NCI-H1048 (cell line): ENCODE measurements at places on chromosomes 6 and 20.
A peak's percentile ranks its signal among the peaks of the same experiment; 100 is the strongest.

DNA sequence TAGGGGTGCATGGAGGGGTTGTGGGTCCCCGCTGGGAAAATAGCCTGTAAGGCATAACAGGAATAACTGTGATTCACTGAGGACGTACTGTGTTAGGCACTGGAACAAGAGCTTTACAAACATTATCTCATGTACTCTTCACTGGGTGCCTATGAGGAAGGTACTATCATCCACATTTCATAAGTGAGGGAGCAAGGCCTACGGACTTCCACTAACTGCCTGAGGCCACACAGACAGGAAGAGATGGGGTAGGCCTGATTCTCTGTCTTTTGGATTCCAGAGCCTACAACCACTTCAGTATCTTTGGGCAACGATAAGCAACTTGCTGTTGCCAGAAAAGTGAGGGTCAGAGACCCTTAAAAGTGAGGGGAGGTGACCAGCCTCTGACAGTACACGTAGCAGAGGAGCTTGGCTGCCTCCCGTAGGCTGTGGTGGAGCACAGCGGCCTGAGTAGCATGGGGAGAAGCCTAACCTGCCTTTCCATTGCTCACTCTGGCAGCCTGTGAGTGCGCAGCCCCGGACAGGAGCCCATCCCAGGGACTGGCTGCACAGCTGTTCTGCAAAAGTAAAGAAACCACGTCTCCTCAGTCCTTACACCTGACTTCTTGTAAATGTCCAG is 30.4 kb downstream of the PSMB1 start:
- no peak for DNase-seq

DNA sequence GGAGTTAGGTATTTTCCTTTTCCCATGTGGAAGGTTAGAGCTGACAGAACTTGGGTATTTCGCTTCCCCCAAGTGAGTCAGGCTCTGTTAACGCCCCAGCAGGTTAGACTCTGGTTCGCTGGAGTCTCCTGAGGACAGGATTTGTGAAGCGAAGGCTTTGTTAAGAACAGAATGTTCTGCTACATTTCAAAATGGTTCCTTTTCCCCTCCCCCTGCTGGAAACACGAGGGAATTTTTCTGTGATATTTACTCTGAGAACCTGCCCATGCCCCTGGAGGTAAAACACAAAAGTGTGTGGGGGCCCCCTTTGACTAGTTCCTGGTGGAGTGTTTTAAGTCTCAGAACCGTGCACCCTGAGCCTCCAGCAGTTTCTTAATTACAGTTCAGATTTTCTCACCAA is 731.4 kb upstream of the CITED2 start:
- DNase-seq = no peak

DNA sequence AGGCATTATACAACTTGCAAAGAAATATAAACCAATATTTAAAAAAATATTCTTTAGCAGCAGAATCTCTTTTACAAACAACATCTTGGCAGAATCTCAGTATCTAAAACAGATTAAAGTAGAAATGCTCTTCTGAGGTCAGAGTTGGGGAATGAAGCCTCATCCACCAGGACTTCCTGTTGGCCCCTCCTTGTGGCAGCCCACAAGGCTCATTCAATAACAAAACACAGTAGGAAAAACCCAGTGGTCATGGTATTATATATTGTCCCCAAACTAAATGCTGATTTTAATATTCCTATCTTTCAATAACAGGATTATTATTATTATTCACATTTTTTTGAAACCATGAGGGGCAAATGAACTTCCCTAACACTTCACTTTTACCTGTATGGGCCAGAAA is 368.6 kb downstream of the BTBD9 start:
- DNase-seq = no peak

- no peak for DNase-seq
Observed at GRCh38 chr6:158142789-158143188, 25.3 kb downstream of the SERAC1 start.

GRCh38 chr6:3592371-3592941 is 135.6 kb upstream of the SLC22A23 start:
- no peak for DNase-seq

DNA sequence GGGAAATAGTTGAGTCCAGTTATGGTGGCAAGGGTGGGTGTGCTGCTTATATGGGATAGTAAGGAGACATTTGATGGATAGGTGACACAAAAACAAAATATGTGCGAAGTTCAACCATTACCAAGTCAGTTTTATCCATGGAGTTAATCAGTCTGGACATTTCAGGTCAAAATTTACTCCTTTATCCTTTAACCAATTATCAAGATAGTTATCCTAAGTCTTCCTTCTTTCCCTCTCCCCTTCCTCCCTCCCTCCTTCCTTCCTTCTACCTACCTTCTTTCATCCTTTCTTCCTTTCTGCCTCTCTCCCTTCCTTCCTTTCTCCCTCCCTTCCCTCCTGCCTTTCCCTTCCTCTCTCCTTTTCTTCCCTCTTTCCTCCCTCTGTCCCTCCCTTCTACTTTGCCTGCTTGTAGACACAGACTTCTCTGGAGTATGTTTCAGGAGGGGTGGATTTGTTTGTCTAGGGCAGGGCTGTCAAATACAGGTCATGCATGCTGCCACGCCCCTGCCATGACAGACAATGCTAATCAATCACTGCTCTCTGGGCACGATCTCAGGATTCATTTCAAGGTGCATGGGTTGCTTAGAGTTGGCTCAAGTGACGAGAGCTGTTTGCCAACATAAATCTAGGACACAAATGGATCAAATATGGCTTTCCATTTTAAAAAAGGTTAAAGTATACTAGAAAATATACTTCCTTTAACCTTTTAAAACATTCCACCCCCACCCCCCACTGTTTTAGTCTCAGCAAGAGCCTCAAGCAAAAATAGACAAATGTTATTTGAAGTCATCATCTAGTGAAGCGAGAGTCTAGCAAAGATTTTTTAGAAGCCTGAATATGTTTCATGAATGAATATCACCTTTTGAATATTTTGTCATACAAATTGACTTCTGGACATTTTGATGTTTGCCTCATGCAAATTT is 281.6 kb upstream of the CITED2 start:
- no peak for DNase-seq

DNA sequence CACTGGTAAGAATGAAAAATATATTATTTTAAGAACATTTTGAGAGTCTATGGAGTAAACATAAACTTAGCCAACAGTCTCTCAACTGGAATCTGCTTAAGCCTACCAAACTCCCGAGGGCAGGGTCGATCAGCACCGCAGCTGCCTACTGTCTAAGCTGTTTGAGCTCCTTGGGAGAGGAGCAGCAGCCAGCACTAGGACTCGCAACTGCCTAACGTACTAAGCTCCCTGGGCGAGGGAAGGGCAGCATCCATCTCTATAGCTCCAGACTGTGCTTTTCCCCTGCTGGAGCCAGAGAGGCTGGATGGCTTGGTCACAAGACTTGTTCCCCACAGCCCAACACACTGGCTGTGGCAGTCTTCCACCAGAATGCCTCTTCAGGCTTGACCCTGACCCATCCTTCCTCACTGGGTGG is 96.4 kb downstream of the MOXD1 start:
- DNase-seq = no peak

DNA sequence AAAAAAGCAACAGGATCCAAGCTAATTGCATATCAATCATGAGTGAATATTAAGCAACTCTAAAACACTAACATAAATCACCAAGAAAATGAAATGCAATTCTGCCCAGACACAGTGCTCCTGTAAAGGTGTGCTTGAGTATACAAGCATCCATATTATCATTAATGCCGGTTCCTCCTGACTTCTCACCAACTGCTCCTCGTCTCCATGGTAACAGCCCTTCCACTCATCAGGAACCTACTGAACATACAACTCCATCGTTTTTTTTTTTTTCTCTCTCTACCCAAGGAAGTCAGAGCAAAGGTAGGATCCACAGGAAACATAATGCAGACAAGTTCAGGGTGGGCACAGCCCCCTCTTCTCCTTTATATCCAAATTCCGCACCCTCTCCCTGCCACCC is 12.4 kb downstream of the GABBR1 start:
- DNase-seq = no peak

GRCh38 chr6:146700078-146700686 is 101.4 kb downstream of the ADGB start:
- DNase-seq = peak; percentile 57

GRCh38 chr6:132666118-132666517 is 7.1 kb upstream of the TAAR1 start:
- no peak for DNase-seq

DNA sequence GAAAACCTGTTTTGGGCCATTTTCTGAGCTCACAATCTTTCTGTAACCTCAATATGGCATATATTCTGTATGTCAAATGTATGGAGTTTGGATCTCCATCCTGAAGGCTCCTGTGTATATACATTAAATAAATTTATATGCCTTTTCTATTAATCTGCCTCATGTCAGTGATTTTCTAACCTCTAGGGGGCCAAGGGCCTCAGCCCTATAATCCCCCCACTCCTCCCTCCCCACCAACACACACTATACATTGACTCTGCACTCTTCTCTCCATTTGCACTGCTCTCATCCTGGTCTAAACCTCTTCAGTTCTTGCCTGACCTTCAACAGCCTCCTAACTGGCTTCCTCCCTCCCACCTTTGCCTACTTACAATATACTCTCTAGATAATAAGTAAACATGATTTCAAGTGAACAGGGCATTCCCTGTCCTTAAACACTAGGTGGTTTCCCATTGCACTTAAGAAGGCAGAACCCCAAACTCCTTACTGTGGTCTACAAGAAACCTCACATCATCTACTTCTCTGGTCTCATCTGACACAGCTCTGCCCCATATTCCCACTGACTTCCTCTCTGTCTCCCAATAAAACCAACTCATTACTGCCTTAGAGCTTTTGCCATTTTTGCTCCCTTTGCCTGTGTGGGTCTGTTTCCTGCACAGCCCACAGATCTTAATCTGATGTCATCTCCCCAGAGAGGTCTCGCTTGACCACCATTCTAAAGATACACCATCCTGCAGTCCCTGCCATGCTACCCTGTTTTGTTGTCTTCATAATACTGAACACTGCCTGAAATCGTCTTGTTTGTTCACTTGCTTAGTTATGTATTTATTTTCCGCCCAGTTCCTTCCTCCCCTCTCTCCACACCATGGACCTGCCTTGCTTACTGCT is 213.7 kb downstream of the SYNE1 start:
- no peak for DNase-seq

DNA sequence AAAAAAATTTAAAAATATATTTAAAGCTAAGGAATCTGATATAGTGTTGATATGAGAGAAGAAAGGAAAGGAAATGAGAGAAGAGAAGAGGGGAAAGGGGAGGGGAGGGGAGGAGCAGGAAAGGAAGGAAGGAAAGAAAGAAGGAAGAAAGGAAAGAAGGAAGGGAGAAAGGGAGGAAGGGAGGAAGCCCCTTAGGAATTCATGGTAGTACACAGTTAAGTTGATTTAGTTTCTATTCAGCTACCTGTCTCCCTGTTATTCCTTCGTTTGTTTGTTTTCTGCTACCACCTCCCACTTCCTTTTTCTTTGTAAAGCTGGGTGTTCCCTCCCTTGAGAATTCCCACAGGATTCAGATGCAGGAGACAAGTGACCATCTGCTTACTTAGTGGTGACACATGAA is 1025.4 kb upstream of the FLRT3 start:
- DNase-seq = no peak

- DNase-seq = no peak
Observed at GRCh38 chr20:9323622-9324021, 190.8 kb upstream of the LAMP5 start.

GRCh38 chr6:152146385-152146784 is 338.9 kb downstream of the ESR1 start:
- DNase-seq = no peak

DNA sequence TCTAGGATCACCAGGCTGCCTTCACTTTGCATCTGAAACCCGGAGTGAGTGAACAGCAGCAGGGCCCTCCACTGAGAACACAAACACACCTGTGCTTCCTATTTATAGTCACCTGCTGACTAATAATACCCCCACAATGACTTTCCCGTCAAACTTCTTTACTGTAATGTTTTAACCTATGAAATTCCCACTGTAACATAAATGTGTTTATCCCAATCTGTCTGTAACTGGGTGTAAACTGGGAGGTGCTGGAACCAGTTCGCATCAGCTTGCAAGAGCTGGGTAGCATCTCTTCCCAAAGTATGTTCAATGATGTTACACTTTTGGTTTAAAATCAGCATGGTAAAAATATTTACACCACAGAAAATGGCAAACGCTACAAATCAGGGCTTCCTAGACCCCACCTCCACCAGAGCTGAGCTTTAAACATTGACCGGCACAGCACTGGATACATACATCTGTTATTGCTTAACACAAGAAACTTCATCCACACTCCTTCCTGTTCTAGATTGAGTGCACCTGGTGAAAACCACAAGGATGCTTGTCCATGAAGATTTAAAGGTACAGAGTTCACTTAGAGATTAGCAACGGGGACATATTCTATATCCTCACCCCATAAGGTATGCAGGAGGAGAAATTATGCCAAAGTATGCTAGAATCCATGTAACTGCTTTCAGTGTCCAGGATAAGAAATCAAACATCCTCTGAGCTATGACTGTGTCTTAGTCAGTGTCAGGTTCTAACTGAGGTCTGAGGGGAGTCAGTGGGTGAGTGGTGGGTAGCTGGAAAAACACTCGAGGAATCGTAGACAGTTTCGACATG is 79.0 kb downstream of the ALDH8A1 start:
- no peak for DNase-seq

- no peak for DNase-seq
Observed at GRCh38 chr6:45644720-45645119, 267.0 kb upstream of the SUPT3H start.

DNA sequence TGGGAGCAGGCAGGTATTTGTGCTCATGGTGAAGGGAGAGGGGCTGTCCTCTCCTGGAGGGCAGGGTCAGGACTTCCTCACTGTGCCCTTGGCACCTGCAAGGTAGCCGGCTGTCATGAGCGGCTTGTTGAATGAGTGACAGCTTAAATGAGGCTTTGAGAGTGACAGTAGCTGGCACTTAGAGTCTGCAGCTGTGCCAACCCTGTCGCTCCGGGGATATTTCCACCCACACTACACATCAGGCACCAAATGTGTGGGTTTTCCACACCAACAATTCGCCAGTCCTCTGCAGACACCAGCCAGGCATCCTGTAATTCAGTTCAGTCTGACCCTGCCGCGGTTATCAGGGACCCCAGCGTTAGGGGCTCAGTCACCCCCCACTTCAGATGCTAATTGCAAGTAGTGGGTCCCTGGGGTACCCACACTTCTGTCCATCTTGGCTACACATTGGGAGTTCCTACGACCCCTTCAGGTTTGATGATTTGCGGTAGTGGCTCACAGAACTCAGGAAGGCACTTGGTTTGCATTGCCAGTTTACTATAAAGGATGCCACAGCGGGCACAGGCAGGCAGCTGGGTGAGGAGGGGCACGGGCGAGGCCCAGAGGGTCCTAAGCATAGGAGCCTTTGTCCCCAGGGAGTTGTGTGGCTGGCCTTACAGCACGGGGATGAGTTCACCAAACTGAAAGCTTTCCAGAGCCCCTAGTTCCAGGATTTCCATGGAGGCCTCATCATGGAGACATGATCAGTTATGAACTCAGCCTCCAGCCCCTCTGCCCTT is 9.1 kb downstream of the MTG2 start:
- DNase-seq = no peak

DNA sequence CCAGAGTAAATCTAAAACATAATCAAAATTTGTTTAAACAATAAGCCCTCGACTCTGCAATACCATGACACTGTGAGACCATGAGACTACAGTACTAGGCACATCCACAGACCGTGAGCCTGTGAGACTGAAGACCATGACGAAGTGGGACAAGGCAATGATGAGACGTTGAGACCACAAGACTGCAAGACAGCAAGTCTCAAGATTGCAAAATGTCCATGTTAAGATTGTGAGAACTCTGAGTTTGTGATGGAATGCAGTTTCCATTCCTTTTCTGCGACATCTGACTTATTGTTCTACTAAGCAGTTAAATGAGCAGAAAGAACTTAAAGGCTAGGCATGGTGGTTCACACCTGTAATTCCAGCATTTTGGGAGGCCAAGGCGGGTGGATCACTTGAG is 102.1 kb upstream of the PHACTR1 start:
- no peak for DNase-seq

- DNase-seq = no peak
Observed at GRCh38 chr6:56756791-56757587, 114.3 kb upstream of the DST start.
